H54 (cell line): ENCODE measurements at places on chromosomes 13 and 19.

DNA sequence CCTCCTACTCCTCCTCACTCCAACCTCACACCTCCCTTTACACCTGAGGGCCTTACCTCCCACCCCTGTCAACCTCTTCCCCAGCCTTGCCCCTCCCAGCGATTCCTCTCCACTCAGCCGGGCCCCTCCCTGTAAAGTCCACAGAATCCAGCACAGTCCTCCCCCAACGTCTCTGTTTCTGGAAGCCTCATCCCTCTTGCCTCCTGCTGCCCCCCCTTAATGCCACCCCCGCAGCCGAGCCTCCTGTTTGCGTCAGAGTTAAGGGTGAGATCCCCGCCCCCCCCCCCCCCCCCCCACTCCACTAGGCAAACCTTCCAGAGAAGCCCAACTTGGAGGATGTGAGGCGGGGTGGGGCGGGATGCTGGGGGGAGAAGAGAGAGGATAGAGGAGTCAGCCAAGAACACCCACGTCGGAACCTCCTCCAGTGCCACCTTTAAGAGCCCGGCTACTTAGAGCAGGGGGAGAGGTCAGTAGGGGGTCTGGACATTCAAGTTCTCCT is 2.1 kb downstream of the UNC13A start:
- DNase-seq = no peak

GRCh38 chr19:54186934-54187381 is 2.4 kb downstream of the MBOAT7 start:
- DNase-seq = no peak

DNA sequence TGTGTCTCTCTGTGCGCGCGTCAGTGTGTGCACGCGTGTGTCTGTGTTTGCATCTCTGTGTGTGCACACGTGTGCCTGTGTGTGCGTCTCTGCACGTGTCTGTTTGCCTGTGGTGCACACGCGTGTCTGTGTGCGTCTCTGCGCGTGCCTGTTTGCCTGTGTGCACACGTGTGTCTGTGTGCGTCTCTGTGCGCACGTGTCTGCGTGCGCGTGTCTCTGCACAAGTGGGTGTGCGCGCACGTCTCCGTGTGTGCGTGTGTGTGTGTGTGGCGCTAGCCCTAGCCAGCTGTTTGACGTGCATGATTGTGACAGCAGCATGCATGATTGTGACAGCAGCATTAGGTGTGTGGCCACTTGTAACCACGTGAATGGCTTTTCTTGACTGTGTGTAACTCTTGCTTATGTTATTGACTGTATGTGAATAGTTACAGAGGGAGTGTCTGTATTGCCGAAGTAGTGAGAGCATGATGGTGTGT is 31.1 kb downstream of the ZNF146 start:
- no peak for DNase-seq

GRCh38 chr13:21672796-21673538 is 2.1 kb downstream of the FGF9 start:
- no peak for DNase-seq

GRCh38 chr13:44969551-44970484 is 19.5 kb downstream of the NUFIP1 start:
- DNase-seq = no peak

- no peak for DNase-seq
Observed at GRCh38 chr13:96662036-96662435, 332.2 kb downstream of the OXGR1 start.

DNA sequence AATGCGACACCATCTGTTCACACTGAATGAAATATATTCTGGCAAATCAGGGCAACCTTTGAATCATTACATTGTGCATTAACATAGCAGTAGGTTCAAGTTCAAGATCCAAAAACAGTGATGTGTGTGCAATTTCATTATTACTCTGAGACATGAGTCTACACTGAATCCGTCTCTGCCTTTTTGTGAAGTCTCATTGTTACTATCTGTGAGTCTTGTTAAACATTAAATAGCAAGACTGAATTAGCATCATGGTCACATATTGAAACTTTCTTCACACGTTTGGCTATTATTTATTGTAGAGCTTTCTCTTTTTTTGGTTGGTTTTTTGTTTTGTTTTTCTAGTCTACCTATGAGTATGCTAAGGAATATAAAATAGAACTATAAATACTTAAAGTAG is 117.1 kb upstream of the SLITRK5 start:
- no peak for DNase-seq

- no peak for DNase-seq
Observed at GRCh38 chr19:47229676-47230053, 1.3 kb downstream of the BBC3 start.

DNA sequence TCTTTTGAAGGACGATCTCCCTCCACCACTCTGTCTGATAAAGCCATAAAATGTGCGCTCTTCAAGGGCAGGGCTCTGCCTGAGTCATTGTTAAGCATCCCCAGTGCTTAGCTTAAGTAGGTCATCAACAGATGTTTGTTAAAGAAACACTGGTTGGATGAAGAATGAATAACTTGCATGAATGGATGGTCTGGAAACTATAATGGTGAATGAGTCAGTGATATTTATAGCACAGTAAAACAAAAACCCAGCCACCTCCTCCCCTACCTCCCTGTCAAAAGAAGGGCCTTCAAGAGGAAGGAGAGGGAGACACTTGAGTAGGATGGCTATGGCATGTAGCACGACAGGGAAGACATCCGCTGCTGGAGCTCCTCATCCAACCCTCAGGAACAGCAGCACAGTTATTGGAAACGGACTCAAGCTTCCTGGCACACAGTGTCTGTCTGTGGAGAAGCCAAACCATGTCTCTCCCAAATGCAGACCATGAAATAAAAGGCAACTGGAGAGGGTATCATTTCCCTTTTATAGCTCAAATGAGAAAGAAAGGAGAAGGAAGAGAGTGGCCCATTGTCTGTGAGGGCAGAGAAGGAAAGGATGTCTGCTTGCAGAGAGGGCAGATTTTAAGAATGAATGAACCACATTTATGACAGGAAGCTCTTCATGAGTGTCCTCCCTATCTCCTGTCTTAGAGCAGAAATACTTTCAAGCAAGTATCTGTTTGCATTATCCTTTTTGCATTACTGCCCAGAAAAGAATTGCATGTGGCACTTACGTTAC is 183.5 kb upstream of the UBL3 start:
- DNase-seq = peak; percentile 51

GRCh38 chr19:2594319-2594718 is 108.2 kb downstream of the GNG7 start:
- DNase-seq = no peak
